Activated CD8-positive, alpha-beta memory T cell treated with anti-CD3 and anti-CD28 coated beads, Interleukin-2, amount 50 U/mL, for 48 hours (primary cell): ENCODE measurements at places on chromosomes 5 and 9.

DNA sequence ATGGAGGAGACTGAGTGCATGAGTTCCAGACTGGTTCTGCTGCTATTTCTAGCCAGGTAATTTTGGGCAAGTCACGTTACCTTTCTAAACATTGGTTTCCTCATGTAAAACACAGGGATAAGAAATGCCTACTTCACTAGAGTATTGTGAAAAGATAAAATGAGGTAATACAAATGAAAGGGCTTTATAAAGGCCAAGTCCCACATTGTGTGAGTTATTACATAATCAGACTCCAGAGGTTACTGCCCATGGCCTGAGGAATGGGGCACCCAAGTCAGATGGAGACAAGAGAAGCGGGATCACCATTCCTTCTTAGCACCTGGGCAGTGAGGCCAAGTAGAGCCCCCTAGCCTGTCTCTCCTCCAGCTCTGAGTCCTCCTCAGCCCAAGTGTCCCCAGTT lies 7.5 kb downstream of the HBEGF start:
- DNase-seq = no peak

DNA sequence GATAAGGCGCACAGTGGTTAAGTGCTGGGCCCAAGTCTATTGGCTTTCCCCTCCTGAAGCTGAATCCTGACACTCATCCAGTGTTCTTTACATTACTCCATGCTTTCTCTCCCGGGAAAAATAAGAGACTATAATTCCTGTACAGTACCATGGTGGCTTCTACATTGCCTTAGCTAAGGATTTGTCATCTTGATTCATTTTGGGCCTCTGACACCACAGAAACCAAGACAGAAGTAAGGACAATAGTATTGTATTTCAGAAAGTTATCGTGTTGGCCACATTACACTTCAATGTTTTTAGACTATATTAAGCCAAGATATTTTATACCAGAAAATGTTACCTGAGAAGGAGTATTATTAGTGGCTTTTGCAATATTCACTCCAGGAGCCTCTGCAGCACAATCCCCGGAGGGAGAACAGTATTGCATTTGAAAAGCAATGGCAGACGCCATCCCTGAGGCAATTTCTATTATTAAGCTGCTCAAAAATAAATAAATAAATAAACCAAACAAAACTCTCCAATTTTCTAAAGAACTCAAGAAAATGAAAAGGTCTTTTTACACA lies 267.9 kb downstream of the ENC1 start:
- no peak for DNase-seq

- no peak for DNase-seq
Observed at GRCh38 chr5:14234204-14234603, 91.1 kb downstream of the TRIO start.

GRCh38 chr9:107620801-107621200 lies 131.2 kb upstream of the KLF4 start:
- DNase-seq = no peak

GRCh38 chr9:120710110-120710981 lies 3.9 kb downstream of the MEGF9 start:
- no peak for DNase-seq

DNA sequence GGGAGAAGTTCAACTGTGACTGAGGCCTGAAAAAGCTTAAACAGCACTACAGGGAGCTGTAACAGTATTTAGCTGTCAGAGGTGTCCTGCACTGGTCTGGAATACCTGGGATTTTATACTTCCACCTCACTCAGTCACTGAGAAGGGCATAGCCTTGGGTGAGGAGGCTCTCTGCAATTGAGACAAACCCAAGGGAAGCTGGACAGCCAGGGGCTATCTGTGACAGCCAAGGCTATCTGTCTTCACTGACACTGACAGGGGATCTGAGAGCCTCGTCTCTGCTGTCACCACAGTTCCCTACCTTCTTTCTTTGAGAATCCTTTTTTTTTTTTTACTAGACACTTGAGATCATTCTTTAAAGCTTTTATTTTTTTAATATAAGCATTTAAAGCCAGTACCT lies 356.2 kb upstream of the CD180 start:
- no peak for DNase-seq

DNA sequence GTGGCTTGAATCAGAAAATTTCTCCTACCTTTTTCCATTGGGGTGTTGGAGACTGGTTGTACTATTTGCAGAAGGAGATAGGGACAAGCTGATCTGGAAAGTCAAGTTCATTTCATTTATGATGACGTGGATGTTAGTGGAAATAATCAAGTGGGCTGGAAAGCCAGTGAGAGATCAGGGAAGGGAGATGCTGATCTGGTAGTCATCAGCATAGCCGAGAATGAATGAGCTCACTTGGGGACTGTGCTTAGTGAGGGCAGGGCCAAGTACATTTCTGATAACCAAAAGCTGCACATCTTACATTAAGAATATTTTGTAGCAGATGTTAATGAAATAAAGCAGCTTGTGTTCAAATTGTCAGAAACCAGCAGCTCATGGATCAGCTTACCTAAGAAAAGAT lies 12.1 kb downstream of the MAN2A1 start:
- no peak for DNase-seq

- no peak for DNase-seq
Observed at GRCh38 chr9:110700953-110701352, 32.4 kb downstream of the MUSK start.

DNA sequence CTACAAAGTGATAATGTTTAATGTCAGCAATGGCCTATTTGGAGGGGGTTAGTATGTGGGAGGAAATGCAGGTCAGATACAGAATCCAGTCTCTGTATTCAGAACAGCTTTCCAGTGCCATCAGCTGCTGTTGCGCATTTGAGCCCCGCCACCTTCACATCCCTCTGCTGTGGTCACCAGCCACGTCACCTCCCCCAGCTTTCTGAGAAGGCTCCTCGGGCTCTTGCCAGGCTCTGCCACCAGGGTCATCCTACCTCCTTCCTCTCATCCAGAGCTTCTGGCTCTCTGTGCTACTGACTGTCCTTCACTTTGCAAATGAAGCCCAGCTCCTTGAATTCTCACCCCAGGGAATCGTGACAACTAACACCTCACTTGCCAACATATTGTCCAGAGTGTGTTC lies 138.8 kb downstream of the PIK3R1 start:
- no peak for DNase-seq

GRCh38 chr9:75644649-75645048 lies 245.8 kb upstream of the PCSK5 start:
- DNase-seq = no peak

GRCh38 chr5:16453609-16454008 lies 12.0 kb downstream of the ZNF622 start:
- no peak for DNase-seq

GRCh38 chr5:23445573-23445972 lies 61.8 kb upstream of the PRDM9 start:
- no peak for DNase-seq

- DNase-seq = no peak
Observed at GRCh38 chr5:33816791-33817190, 75.0 kb downstream of the ADAMTS12 start.

- DNase-seq = no peak
Observed at GRCh38 chr9:5773324-5773999, 59.5 kb downstream of the ERMP1 start.

DNA sequence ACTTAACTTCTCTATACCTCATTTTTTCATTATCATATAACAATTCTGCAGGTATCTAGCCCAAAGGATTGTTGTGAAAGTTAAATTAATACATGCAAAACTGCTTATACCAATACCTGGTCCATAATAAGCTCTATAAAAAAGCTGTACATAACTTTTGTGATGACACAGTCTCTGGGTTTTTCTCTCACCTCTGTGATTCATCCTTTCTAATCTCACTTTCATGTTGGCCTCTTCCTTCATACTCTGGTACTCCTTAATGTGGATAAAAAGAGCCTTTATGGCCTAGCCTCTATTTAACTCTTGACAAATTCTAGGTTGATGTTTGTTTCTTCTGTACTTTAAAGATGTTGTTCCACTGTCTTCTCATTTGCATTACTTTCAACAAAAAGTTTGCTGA lies 162.9 kb upstream of the ACOT12 start:
- DNase-seq = no peak

DNA sequence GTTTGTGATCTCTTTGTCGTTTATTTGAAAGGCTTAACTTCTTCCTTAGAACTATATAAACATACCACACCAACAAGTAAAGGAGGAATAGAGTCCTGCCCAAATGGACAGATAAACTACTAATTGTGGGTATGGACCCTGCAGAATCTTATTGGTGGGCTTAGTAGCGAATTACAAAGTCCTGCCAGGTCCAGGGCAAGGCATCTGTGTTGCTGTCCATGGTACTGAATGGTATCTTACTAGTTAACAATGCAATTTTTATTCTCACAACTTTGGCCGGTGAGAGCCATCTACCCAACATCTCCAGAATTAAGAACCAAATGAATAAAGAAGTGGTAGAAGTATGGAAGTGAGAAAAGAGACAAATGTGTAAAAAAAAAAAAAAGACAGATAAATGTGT lies 1782.4 kb upstream of the WWC1 start:
- no peak for DNase-seq

- no peak for DNase-seq
Observed at GRCh38 chr9:125495172-125496119, 211.6 kb downstream of the MAPKAP1 start.

- DNase-seq = no peak
Observed at GRCh38 chr9:96510258-96510657, 60.3 kb downstream of the HABP4 start.

GRCh38 chr9:109934136-109934856 lies 154.3 kb downstream of the PALM2AKAP2 start:
- no peak for DNase-seq

- no peak for DNase-seq
Observed at GRCh38 chr9:84322828-84323227, 17.7 kb downstream of the SLC28A3 start.

DNA sequence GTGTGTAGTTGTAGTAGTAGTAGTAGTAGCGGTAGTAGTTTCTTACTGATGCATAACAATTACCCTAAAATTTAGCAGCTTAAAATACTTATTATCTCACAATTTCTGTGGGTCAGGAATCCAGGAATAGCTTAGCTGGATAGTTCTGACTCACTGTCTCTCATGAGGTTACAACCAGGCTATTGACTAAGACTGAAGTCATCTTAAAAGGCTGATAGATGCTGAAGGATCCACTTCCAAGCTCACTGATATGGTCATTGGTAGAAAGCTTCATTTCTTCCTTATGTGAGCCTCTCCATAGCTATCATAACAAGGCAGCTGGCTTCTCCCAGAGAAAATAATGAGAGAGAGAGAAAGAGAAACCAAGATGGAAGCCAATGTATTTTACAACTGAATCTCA lies 147.5 kb upstream of the FBXL17 start:
- DNase-seq = no peak

DNA sequence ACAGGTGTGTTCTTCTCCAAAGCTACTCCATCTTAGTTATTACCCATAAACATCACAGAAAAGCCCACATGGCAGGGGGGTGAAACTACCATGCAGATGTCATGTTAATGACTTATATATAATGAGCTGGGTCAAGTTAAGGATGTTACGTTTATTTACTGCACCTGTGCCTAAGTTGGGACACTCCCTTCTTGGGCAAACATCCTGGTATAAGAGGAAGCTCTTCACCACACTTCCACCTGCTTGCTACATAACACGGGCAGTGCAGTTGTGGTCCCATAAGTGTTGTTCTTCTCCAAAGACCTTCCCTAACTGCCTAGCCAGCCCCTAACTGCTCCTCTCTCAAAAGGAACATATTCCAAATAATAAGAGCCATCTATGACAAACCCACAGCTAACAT lies 9.3 kb upstream of the ZCCHC9 start:
- DNase-seq = no peak

- peak; percentile 57 for DNase-seq
Observed at GRCh38 chr5:74316064-74316603, 324.4 kb downstream of the ENC1 start.

DNA sequence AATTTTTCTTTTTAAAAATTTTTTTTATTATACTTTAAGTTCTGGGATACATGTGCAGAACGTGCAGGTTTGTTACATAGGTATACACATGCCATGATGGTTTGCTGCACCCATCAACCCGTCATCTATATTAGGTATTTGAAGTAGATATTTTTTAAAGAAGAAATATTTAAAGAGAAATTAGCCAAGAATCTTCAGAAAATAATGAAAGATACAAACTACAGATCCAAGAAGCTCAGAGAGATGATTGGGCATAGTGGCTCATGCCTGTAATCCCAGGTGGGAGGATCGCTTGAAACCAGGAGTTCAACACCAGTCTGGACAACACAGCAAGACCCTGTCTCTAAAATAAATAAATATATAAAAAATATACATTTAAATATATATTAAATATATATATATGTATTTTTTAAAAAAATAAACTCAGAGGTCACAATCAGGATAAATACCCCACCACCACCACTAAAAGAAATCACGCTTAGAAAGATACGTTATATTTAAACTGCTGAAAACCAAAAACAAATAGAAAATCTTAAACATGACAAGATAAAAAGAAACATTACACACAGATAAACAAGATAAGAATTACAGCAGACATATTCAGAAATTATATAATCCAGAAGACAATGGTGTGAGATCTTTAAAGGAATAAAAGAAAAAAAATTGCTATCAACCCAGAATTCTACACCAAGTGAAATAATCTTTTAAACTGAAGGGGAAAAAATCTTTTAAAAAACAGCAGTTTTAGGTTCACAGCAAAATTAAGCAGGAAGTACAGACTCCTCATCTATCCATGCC lies 57.5 kb downstream of the CSF2 start:
- no peak for DNase-seq

DNA sequence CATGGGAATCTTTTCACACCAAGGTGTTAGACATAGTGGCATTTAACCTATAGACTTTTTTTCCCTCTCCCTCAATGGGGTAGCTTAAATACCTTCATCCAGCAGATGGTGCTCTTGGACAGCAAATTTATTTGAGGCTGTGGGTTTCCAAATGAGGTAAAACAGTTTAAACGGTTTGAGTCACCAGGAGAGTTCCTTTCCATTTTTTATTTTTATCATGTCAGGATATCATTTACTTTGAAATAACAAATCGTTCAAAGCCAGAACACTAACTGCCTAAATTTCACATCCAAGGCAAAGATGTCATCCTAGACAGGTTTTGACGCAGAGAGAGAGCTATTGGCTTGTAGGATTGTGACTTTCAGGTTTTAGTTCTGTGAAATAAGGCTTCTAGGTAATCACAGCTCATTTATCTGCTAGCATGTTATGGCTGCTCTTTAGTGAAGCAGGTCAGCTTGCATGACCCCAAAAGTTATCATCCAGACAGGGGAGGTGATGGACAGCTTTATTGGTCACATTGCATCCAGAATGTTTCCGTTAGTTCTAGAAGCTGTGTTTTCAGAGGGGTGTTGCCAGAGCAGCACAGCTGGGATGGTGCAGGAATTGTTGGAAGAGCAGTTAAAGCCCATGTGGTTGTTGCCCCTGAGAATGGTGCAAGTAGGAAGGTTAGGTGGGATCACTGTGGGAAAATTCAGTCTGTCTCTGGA lies 69.8 kb downstream of the KDM4C start:
- no peak for DNase-seq

GRCh38 chr5:143395638-143396352 lies 7.7 kb downstream of the NR3C1 start:
- no peak for DNase-seq

- peak; percentile 40 for DNase-seq
Observed at GRCh38 chr5:176735383-176736265, 74.7 kb upstream of the UNC5A start.

GRCh38 chr5:179613460-179614071 lies 9.9 kb downstream of the HNRNPH1 start:
- no peak for DNase-seq

- no peak for DNase-seq
Observed at GRCh38 chr9:22240619-22241018, 206.0 kb upstream of the DMRTA1 start.

GRCh38 chr5:41199660-41200059 lies 13.7 kb downstream of the C6 start:
- DNase-seq = no peak
